DND-41 (cell line): ENCODE measurements at places on chromosomes 2 and 18.

- no peak for DNase-seq
Measured at GRCh38 chr2:163177592-163177991, 339.0 kb upstream of the KCNH7 start.

GRCh38 chr2:75787532-75788132, 76.9 kb upstream of the GCFC2 start:
- DNase-seq: no peak

DNA sequence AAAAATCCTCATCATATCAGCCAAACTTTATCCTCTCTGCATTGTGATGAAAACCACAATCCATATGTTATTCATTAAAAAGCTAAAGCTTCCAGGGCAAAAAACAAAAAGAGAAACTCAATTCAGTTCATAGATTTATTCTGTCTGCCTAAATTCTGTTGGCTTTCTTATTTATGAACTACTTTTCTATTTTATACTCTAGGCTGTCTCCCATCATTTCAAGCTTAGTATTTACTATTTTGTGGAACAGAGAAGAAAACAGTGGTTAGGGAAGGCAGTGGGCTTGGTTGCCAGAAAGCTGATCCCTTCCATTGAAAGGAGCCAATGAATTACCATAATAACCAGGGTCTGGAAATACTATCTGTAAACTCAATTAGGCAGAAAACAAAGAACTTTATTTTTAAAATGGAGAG, 71.8 kb downstream of the RAPH1 start:
- DNase-seq: no peak

DNA sequence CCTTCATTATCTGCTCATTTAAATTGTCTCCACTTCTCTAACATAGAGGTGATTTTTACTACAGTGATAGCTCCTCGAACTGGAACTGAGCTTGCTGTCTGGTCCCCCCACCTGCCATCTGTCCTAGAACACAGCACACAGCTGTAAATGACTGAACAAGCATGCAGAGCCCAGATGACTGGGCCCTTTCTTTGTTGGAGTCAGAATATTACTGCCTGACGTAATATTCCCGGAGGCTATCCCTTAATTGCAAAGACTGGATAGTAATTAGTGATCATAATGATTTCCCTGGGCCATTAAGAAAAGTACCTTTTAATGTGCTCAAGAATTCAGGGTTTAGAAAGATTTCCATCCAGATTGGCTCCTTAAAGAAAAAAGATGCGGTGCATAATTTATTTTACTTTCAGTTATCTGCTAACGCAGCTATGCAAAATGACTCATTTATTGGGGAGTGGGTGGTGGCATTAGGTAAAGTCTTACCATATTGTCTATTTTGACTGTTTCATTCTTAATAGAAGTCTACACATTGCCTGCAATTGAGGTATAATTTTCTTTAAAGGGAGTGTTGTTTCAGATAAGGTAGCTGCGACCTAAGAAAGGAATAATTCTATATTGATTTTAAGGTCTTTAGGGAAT, 84.4 kb downstream of the MAP4K4 start:
- no peak for DNase-seq
